ENCODE measurements at places on chromosomes 4 and X.
A peak's percentile ranks its signal among the peaks of the same experiment; 100 is the strongest.

DNA sequence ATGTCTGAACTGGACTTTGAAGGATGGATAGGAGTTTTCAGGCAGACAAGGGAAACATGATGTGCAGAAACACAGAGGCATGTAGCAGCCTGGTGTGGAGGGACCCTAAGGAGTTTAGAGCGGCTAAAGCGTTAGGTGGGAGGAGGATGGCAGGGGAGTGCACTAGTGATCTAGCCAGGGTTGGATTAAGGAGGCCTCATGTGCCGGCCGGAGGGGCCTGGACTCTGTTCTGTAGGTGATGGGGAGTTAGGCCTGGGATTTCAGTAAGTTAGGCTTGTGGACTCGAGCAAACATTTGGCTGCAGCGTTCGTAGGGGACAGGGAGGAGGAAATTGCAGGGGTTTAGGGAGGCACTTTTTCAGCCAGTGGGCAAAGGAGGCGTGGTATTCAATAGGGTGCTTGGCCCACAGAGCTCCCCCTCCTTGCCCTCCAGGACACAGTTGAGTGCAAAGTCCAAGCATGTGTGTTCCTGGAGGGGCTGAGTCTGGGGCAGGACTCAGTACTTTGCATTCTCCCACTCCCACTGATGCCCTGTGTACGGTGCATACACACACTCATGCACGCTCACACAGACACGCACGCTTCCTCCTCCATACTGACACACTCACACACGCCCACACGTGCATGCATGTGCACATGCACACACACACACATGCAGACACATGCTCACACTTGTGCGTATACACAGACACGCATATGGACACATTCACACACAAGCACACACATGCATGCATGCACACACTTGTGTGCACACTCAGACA lies 18.6 kb downstream of the PSAPL1 start:
- peak; percentile 44 for DNase-seq

DNA sequence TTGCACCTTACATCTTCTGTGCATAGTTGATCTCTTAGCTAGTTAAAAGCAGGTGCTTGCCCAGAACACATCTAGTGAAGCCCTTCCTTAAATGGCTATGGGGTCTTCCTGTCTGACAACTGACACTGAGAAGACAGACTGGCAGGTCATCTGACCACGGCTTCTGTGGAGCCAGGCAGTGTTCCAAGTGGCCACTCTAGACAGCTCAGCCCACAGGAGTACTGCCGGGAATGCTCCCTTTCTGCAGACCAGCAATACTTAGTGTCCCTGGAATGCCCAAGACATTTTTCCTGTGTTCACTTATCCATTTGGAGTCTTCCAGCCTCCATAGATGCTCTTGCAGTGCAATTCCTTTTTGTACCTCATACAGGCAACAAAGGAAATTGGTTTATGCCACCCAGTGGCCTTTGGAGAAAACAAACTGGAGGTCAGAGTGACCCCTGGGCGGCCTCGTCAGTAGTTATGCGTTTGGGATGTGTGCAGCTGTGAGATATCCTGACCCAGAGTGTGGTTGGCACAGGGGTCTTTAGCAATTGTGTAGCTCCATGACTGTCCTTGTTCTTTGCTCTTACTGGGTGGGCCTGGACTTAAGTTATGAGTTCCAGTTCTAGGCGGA lies 335.5 kb downstream of the ARHGAP10 start:
- DNase-seq, result no peak

DNA sequence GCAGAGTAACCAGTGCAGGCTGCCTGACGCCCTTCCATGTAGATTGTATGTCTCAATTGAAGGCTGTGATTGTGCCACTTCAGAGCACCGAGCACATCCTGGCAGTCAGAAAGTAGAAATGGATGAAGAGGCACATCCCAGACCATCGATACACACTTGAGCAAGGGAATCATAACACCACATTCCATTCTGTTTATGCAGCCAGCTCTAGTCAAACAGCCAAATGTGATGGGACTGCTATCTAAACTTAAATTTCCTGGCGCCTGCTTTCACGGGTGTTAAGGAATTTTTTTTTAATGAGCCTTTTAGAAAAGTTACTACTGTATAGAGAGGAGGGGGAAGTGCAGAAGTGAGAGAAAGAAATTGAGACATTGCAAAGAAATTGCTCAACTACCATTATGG lies 84.4 kb downstream of the PPARGC1A start:
- DNase-seq, result no peak

DNA sequence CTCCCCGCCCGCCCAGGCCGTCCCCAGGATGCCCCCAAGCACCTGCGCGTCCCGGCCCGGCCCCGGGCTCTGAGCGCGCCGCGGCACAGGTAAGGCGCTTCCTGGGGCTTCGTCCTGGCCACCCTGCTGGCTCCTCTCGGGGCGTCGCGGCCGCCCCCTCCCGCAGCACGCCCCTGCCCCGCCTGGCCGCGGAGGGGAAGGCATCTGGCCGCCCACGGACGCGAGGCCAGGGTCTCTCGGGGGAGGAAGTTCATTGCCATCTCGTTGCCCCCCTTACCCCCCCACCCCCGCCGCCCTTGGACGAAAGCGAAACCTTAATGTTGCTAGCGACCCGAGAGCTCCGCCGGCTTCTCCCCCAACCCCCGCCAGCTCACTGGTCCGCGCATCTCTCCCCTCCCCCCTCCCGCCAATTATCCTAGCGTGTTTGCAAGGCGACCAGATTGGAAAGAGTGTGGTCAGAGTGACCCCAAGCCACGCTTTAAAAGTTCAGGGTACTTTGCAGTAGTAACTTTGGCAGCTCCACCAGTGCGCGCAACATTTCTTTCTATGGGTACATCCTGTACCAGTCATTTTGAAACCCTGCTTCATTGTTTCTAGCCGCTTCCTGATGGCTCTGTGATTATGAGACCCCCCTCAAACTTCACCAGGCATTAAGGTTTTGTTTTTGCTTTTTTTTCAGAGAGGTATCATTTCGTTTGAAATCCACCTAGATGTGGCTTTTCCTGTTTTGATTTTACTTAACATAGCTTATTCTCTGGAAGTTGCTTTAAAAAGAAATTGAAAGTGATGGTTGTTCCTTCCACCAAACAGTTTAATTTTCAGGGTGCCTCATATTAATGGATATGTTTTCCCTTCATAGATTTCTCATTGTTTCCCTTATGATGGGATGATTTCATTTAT lies 626 bp downstream of the TBC1D1 start:
- DNase-seq, result peak; percentile 84

DNA sequence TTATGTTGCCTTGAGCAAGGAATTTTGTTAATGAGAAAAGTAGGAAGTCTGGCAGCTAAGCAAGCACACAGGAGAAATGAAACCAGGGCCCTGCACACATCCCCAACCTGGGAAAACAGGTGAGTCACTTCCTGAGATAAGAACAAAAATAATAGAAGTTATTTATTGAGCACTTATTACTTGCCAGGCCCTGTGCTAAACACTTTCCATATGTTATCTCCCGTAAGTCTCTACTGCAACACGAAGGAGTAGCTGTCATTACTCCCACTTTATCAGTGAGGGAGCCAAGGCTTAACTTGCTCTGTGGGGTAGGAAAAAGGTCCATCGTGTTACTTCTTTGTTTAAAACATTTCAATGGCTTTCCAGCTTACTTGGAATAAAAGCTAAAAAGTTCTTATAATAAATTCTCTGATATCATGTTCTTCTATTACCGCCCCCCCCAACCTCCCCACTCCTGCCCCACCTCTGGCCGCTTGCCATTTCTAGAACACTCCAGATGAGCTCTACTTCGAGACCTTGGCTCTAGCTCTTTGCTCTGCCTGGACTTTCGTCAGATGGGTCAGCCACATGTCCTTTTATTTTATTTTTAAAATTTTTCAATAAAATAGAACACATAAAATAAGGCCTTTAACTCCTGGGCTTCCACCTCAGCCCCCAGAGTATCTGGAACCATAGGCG lies 36.3 kb upstream of the PLAC8 start:
- DNase-seq, result no peak

- no peak for DNase-seq
Measured at GRCh38 chrX:2677764-2678163, 13.3 kb upstream of the CD99 start.

GRCh38 chr4:174107746-174108354 lies 175.6 kb downstream of the FBXO8 start:
- no peak for DNase-seq

GRCh38 chr4:76235915-76236314 lies 15.6 kb upstream of the FAM47E start:
- no peak for DNase-seq

DNA sequence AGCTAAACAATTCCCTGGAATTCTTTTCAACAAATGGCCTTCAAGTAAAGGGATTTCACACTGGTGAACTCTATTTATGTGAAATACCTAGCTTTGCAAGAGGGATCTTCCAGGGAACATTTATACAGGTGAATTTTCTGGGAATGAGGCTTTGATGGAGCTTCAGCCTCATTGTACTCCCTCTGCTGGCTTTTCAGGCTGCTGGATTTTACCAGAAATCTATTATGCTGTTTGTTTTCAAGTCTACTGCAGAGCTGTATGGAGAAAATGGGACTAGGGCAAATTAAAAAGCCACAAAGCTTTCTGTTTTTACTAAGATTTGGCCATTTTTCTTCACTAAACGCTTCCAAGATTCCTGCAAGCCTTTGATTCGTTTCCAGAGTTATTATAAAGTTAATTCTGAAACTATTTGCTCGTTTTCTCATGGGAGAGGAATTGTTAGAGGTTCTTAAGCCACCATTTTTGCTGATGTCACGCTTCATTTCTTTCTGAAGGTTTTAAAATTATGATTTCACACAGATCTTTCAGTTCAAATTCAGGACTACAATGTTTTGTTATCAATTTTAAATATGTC lies 31.6 kb downstream of the KDM6A start:
- DNase-seq, result no peak

DNA sequence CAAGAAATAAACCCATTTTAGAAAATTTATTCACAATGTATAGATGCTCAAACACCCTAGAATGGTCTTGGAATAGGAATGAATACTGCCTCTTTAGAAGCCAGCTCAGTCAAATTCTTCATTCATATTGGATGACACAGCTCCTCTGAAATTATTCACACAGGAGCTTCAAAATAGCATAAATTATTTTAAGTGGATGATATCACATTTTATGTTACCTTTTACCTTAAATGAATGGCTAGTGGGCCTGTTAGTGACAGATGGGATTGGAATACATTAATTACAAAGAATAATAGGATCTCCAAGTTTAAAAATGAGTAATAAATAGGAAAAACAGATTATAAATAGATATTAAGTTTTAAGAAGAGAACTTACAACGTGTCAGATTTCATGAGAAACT lies 184.4 kb downstream of the GABRB1 start:
- no peak for DNase-seq

DNA sequence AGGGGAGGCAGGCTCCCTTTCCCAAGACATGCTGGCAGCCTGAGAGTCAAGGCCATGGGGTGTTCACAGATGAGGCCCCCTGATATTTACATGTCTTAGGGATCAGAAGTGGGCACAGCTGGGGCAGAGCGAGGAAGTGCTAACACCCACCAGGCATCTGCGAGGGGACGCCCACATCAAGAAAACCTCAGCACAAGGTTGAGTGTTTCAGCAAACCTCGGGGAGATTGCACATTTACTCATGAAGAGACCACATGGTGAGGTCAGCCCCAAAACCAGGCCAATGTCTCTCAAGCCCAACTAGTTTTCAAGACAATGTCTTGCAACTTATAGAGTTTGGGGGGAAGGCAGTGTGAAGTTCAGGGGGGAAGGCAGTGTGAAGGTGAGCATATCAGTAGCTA lies 55.2 kb downstream of the CLNK start:
- no peak for DNase-seq

DNA sequence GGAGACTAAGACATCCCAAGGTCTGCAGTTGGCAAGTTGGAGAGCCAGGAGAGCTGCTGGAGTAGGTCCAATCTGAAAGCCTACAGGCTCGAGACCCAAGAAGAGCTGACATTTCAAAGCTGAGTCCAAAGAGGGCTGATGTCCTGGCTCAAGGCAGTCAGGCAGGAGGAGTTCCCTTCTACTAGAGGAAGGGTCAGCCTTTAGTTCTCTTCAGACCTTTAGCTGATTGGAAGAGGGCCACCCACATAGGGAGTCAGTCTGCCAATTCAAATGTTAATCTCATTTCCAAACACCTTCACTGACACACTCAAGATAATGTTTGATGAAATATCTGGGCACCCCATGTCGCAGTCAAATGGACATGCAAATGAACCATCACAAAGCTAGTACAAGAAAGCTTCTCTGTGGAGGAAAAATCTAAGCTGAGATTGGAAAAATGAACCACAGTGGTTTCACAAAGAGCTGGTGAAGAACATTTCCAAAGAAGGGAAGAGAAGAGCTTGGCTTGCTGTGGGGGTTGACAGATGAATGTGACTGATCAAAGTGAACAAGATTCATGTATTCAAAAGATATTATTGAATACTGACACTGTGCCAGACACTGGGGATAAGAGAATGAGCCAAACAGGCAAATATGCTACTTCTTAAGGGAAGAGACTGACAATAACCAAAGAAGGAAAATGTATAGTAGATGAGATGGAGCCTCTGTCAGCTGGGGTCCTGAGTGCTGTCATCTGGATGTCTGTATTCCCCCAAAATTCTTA lies 61.2 kb downstream of the STK32B start:
- DNase-seq, result no peak

DNA sequence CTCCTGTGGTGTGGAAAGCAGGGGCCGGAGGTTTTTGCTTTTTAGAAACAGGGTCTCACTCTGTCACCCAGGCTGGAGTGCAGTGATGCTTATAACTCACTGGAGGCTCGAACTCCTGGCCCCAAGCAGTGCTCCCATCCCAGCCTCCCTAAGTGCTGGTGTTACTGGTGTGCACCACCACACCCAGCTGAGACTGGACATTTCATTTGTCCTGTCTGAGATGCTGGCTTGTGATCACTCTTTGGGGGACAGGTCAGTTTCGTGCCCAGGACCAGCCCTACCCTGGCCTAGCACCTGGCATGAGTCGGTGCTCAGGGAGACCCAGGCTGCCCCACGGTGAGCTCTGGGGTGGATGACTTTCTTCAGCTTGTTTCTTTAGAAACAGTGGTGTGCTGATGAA lies 11.3 kb downstream of the PSAPL1 start:
- peak; percentile 16 for DNase-seq

- DNase-seq, result no peak
Measured at GRCh38 chr4:41256131-41256739, 493 bp upstream of the UCHL1 start.

- no peak for DNase-seq
Measured at GRCh38 chrX:13938051-13938828, 91.5 kb downstream of the GEMIN8 start.

DNA sequence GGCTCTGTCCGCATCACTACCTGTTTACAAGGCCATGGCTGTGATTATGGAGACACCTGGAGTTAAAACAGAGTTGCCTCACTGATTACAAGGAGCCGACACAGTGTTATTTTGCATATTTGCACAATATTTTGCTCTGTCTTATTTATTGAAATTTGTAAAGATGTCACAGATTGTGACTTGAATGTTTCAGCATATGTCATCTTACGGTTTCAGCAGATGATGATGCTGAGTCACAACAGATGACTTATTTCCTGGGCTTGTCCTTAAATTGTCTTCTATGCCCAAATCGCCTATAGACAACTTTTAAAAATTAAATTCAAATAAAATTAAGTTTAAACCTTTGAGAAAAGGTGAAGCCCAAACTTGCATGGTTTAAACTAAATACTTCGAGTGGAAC lies 87.1 kb upstream of the INPP4B start:
- no peak for DNase-seq

All from activated effector memory CD4-positive, alpha-beta T cell treated with anti-CD3 and anti-CD28 coated beads, Interleukin-2, amount 50 U/mL, for 16 hours (primary cell).